ENCODE measurements at places on chromosomes 1 and 21. TPM values are rescaled to one million over a fixed set of nuclear protein-coding genes. Genes with fewer than 3 reads are reported as not detected.

TMEM54 gene
- 10.6 TPM for total RNA-seq

XKR8 gene
- total RNA-seq, result 3.9 TPM

COL8A2 gene
- 65.4 TPM for total RNA-seq

CSMD2 gene
- 9.2 TPM for total RNA-seq

LEMD1 gene
- total RNA-seq, result 64.0 TPM

KHDRBS1 gene
- total RNA-seq, result 146 TPM

ANGPTL1 gene
- total RNA-seq, result 62.8 TPM

NCAM2 gene
- 24.0 TPM for total RNA-seq

SMCP gene
- not detected for total RNA-seq

NEGR1 gene
- 23.3 TPM for total RNA-seq

C8A gene
- total RNA-seq, result not detected

GPR161 gene
- total RNA-seq, result 27.2 TPM

CYP4X1 gene
- total RNA-seq, result 6.3 TPM

B3GALT2 gene
- total RNA-seq, result 25.5 TPM

COX20 gene
- total RNA-seq, result 102 TPM

DISC1 gene
- 37.0 TPM for total RNA-seq

TTC39A gene
- total RNA-seq, result 5.2 TPM

NR1I3 gene
- not detected for total RNA-seq

CA14 gene
- total RNA-seq, result 49.1 TPM

ERO1B gene
- 15.3 TPM for total RNA-seq

LIN28A gene
- not detected for total RNA-seq

ACTL8 gene
- total RNA-seq, result not detected

FOXD3 gene
- total RNA-seq, result 1.9 TPM

KRTAP8-1 gene
- total RNA-seq, result not detected

COL24A1 gene
- total RNA-seq, result 6.9 TPM

MAP1LC3C gene
- total RNA-seq, result 10.1 TPM

RIPK4 gene
- total RNA-seq, result 8.8 TPM

KISS1 gene
- not detected for total RNA-seq

TESK2 gene
- 4.8 TPM for total RNA-seq

HEYL gene
- total RNA-seq, result 16.3 TPM

MIXL1 gene
- not detected for total RNA-seq

C1orf198 gene
- 53.7 TPM for total RNA-seq

RIPPLY3 gene
- total RNA-seq, result 0.60 TPM

MCOLN2 gene
- total RNA-seq, result 0.71 TPM

SYT11 gene
- total RNA-seq, result 134 TPM

SMIM1 gene
- total RNA-seq, result 2.1 TPM

LCE1F gene
- not detected for total RNA-seq

TMEM200B gene
- 8.6 TPM for total RNA-seq

CHRM3 gene
- total RNA-seq, result 22.9 TPM

THAP3 gene
- 21.9 TPM for total RNA-seq

HRNR gene
- total RNA-seq, result not detected

TGFB2 gene
- total RNA-seq, result 79.6 TPM

PAX7 gene
- 3.1 TPM for total RNA-seq

NBPF10 gene
- total RNA-seq, result 2.0 TPM

MATN1 gene
- 0.33 TPM for total RNA-seq

KAZN gene
- 22.5 TPM for total RNA-seq

S100A8 gene
- 23.5 TPM for total RNA-seq

IGSF21 gene
- 14.3 TPM for total RNA-seq

OR6N1 gene
- not detected for total RNA-seq

RGS4 gene
- total RNA-seq, result 24.2 TPM

HES5 gene
- 65.1 TPM for total RNA-seq

PSMB4 gene
- total RNA-seq, result 169 TPM

FMN2 gene
- 30.8 TPM for total RNA-seq
